ENCODE measurements at places on chromosomes 3 and 15. TPM values are rescaled to one million over a fixed set of nuclear protein-coding genes. Genes with fewer than 3 reads are reported as not detected.

GRCh38 chr3:50163572-50164455 lies 8.7 kb downstream of the SEMA3F start:
- peak; percentile 96 for DNase-seq

- no peak for DNase-seq
Observed at GRCh38 chr3:37882711-37883110, 21.0 kb downstream of the CTDSPL start.

DNA sequence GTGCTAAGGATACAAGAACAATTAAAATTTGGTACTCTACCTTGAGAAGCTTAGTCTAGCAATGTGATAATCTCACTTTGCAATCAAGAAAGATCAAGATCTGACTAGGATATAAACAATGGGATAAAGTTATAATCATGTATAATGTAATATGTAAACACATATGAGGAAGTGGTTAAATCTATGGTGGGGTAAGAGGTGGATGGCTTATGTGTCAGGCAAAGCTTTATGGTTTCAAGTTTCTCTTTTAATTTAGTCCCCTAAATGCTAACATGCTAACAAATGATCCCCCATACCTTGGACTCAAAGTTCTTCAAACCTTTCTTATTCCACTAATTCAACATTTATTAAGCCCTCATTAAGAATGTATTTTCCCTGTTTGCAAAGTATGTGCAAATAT lies 2.5 kb downstream of the RSL24D1 start:
- DNase-seq, result no peak

GRCh38 chr15:78875107-78875914 lies 2.6 kb downstream of the MORF4L1 start:
- DNase-seq, result peak; percentile 32

ZNF662 gene
- not detected for total RNA-seq

GRCh38 chr3:22476976-22477375 lies 726.0 kb upstream of the ZNF385D start:
- no peak for DNase-seq

DNA sequence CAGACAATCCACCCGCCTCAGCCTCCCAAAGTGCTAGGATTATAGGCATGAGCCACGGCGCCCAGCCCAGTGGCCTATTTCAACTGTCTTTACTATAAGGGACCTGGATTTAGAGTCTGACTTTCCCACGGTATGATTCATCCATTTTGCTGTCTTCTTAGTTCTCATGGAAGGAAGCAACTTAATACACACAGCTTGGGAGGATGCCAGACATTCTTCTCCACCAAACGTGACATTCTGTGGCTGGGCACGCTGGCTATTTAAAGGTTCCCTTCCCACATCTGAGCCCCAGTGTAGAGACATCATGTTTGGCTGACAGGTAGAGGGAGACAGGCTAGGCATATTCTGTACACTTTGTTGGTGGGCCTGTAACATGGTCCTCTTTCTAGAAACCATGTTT lies 26.2 kb downstream of the FAM43A start:
- DNase-seq, result peak; percentile 50

C2CD4A gene
- total RNA-seq, result not detected

- DNase-seq, result peak; percentile 63
Observed at GRCh38 chr3:25592510-25592968, 72.2 kb downstream of the TOP2B start.

DNA sequence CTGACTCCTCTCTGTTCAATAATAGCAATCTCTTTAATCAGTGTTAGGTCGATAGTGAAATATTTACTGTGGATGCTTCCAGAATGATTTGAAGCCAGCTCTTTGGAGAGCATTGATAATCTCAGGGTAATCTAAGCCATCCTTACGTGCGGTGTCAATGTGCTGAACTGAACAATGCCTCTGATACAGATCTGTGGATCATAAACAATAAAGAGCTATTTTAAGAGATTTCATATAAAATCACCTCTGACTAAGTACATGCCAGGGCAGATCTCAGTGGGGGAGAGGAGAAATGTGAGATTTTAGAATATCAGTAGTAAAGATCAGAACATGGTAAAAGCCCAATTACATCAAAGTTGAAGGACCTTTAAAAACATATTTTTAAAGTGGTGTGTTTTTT lies 319.3 kb upstream of the GBE1 start:
- no peak for DNase-seq

- DNase-seq, result peak; percentile 50
Observed at GRCh38 chr15:65067645-65068402, at the start of gene RASL12. TSS of gene RASL12 (minus strand) at chr15:65067991. CDS start at chr15:65067835, 156 bp downstream.

GRCh38 chr3:193827871-193828270 lies 234.9 kb downstream of the OPA1 start:
- DNase-seq, result no peak
